Urothelium cell line (cell line): ENCODE measurements at places on chromosomes 16 and 17.
A peak's percentile ranks its signal among the peaks of the same experiment; 100 is the strongest.

DNA sequence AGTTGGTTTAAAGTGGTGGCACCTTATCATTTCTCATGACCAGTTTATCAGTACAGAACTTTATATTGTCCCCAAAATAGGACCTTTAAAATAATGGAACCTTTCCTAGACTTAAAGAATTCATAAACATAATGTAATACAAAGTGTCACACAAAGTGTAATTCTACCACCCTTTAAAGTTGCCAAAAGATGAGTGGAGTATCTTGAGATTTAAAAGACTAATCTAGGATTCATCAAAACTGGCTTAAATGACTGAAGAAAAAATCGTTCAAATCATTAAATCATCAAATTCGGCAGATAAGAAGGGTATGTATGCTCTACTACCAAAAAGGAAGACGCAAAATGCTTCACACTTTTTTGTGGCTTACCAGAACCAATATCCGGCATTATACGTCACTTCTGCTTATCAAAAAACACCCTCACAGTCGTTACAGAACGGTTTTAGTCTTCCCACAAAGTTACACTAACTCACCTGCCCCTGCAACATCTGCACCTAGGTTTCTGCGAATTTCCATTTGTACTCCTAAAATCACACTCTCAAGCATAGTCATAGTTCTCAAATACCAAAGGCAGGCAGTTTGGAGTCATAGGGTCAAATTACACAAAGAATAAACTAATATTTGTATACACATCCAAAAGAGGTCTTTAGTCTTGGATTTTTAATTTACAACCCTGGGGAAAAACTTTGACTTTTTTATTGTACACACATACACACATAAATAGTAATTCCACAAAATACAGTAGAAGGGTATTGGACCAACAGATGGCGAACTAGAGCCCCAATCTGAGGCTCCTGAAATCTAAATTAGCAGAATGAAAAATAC, 1.4 kb upstream of the KANSL1 start:
- peak; percentile 23 for DNase-seq

DNA sequence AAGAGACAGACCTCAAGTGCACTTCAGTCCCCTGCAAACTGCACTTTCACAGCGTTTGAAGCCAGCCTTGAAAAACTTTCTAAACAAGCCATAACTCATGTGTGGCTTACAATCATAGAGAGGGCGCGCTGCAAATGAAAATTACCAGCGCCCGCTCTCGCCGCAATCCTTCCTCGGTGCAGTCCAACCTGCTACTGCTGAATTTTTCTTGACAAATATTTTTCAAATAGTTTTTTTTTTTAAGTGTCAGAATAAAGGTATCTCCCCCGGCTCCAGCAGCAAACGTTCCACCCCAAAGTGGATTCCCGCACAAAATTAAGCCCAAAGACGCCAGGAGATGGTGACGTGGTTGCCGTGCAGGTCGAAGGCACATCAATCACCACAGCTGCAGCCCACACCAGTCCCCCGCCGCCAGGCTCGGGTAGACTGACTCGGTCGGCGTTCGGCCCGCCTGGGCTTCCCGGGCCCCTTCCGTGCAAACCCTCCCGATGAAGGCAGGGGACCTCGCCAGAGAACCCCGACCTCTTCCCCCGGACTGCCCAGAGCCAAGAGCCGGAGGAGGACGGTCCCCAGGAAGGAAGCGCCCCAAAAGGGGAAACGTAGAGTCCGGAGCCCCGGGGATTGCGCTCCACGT, 630 bp downstream of the GRB2 start:
- peak; percentile 54 for DNase-seq

DNA sequence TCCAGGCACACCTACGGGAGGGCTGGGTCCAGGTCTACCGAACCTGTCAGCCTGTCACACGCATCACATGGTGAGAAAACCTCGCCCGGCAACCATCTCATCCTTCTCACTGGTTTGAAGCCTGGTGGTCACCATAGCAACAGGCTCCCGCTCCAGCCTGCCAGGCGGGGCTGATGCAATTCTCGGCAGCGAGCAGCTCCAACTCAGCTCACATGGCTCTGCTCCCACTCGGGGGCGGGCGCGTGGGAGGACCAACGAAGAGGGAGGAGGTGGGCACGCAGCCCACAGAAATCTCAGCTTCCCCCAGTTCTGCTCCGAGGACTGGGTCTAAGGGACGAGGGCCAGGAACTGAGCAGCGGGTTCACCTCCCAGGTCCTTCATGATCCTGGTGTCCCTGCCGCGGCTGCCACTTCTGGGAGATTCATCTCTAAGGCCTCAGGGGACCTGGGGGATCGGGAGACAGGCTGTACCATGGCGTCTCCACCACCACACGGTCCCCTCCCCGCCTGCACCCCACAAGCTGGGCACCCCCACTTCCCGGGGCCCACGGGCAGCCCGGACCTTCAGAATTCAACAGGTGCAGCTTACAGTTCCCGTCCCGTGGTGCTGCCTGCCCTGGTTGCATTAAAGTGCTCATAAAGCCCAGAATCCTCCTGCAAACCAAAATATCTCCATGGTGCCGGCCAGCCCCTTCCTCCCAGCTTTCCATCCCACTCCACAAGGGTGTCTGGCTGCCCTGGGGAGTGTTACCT, 25.8 kb downstream of the ABR start:
- peak; percentile 34 for DNase-seq

- no peak for DNase-seq
These were observed 339.0 kb downstream of the SNX29 start for GRCh38 chr16:12315330-12316136.

DNA sequence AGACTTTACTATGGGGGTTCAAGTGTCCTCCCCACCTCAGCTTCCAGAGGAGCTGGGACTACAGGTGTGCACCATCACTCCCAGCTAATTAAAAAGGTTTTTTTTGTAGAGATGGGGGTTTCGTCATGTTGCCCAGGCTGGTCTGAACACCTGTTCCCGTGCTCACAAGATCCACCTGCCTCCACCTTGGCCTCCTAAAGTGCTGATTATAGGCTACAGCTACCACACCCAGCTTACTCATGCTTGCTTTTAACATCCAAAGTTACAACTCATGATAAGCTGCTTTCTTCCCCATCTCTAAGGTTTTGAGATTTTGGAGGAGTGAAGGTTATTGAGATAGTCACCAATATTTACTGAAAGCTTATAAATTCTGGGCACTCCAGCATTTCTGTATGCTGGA, 2.6 kb downstream of the NUP88 start:
- DNase-seq, result no peak

DNA sequence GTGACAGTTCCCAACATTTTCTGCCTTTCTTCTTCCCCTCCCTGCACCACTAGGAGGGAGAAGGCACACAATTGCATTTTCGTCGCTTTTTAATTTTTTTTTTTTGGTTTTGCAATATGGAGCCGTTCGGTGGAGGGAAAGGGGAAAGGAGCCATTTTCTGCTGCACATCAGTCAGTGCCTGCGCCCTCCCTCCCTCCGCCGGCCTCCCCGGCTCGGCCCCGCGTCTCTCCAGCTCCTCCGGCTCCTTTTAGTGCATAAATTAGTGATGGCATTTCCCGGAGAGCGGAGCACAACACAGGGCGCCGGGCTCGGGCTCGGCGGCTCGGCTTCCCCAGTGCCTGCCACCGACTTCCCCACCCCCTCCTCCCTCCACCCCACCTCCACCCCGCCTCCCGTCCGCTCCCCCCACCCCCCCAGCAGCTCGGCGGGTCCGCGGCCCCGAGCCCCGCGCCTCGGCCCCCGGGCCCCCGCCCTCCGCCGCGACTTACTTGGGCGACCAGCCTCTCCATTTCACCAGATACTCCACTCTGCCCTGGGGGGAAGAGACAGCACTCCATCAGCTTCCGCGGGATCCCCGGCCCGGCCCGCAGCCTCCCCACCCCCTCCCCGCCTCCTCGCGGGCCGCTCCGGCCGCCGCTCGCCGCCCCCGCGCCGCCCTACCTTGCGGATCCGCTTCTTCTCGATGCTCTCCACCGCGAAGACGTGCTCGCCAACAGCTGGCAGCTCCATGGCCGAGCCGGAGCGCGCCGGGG, 542 bp downstream of the CBX4 start:
- DNase-seq, result peak; percentile 68

DNA sequence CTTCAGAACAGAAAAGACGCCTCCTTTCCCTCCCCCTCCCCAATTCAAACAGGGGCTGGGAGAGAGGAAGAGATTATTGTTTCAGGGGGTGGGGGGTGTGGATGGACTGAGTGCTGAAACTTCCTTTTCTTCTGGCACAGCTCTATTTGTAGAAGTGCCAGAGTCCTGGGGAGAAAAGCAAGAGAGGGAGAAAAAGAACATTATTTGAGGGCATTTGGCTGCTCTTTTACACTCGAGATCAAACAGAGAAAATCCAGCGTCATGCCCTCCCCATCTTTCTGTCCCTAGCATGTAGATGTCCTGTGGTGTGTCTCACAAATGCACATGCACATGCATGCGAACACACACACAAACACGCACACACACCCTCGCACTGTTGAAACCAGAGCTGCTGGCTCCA, 13.0 kb downstream of the ARL4D start:
- no peak for DNase-seq

- no peak for DNase-seq
These were observed 59.7 kb upstream of the TNRC6C start for GRCh38 chr17:77898521-77899434.

GRCh38 chr16:77823067-77823466, 34.7 kb downstream of the VAT1L start:
- DNase-seq, result no peak

DNA sequence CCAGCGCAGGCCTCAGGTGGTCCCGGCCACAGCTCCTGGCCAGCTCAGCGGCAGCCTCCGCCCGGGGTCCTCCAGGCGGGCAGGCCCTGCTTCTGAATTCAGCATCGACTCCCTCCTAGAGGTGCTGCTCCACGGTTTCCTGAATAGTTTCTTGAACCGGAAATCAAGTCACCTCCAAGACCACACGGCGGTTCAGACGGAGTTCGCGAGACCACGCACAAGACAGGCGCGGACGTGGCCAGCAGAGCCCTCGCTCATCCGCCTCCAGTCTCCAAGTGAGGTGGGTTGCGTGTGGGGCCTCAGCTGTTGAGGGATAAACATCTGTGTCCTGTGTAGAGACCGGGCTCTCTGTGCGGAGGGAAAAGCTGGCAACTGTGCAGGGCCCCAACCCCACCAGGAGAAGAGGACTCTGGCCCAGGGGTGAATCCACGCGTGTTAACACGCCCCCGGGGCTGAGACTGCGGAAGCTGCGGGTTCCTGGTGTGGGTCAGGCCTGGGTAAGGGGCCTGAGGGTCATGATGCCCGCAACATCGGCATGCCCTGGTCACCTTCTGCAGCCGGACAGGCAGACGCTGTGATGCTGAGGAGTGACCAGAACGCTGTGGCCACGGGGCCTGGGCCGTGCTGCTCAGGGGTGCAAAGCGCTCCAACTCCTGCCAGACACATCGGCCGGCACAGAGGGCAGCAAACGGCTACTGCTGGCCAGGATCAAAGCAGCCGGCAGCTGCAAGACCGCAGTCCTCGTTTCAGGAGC, 55.0 kb upstream of the METRNL start:
- no peak for DNase-seq

DNA sequence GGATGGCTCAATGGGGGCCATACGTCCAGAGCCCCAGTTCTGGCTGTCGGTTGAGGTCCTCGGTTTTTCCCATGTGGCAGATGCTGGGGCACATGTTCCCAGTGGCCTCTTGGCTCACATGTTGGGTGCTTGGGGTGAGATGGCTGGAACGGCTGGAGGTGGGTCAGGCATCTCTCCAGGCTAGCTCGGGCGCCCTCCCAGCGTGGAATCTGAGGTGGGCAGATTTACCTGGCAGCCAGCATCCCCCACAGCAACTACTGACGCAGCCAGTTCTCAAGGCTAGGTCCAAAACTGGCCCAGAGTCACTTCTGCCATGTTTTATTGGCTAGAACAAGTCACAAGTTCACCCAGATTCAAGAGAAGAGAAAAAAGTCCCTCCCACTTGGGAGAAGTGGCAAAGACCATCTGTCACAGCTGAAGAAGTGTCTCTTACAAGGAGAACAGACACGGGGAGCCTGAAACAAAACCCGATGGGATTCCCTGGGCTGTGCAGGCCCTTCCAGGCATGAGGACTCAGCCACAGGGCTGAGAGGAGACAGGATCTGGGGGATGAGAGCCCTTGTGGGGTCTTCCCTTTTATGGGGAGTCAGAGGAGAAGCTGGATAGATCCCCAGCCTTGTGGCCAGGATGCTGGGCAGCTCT, 15.2 kb downstream of the ACE start:
- no peak for DNase-seq

DNA sequence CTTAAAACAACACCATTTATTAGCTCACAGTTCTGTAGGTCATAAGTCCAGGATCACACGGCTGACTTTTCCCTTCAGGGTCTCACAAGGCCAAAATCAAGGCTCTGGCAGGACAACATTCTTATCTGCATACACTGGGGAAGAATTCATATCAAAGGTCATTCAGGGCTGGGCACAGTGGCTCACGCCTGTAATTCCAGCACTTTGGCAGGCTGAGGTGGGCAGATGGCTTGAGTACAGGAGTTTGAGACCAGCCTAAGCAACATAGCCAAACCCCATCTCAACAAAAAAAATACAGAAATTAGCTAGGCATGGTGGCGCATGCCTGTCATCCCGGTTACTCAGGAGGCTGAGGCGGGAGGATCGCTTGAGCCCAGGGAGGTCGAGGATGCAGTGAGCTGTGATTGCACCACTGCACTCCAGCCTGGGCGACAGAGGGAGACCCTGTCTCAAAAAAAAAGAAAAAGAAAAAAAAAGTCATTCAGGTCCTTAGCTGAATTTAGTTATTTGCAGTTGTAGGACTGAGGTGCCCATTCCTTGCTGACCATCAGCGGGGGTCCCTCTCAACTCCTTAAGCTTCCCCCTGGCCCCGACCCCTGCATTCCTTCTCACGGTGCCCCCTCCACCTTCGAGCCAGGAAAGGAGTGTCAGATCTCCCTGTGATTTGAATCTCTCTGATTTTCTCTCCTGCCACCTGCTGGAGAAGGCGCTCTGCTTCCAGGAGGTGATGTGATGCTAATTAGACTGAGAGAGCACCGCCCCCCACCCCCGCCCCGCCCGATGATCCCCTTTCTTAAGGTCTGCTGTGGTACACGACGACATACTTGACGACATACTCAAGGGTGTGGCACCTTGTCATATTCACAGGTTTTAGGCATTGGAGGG, 91.8 kb upstream of the CLEC18A start:
- peak; percentile 47 for DNase-seq

DNA sequence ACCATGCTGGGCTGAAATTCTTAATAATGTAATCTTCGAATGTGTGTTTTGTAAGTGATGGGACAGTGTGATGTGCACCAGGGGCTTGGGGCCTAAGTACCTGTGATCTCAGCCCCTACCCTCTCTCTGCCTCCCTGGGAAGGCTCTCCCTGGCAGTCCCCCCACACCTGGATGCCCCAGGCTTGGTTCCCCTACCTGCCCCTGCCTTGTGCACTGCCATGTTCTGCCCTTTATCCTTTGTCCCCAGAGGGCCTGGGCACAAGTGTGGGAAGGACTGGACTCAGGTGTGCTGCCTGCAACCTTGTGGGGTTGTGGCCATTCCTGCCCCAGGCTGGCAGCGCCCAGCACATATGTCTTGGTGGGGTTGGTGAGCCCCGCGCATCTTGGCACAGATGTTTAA, 55.4 kb upstream of the CREBBP start:
- no peak for DNase-seq

DNA sequence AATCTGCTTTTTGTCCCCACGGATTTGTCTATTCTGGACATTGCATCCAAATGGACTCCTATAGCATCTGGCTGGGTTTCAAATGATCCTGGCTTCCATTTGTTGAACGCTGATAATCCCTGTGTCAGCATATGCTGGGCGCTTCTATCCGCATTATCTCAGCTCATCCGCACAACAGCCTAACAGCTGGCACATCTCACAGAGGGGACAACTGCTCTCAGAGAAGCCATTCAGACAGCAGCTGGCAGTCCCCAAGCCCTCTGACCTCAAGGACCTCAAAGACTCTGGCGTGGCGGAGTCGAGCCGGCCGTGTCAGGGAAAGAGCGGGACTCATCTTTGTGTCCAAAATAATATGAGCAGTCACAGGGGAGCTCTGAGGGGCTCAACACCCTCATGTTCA, 82.3 kb downstream of the NT5M start:
- DNase-seq, result no peak
